ENCODE measurements at places on chromosomes 16 and 17. TPM values are rescaled to one million over a fixed set of nuclear protein-coding genes. Genes with fewer than 3 reads are reported as not detected.

Gene PNPO
- polyA plus RNA-seq: 48.1 TPM

Gene RGS9
- polyA plus RNA-seq: 0.74 TPM

Gene FAM20A
- 39.3 TPM for polyA plus RNA-seq

Gene NTHL1
- 55.6 TPM for polyA plus RNA-seq

Gene RPL38
- 2,372 TPM for polyA plus RNA-seq

Gene FOXL1
- polyA plus RNA-seq: not detected

Gene CIBAR2
- not detected for polyA plus RNA-seq

Gene ENDOV
- 19.8 TPM for polyA plus RNA-seq

Gene EMC6
- polyA plus RNA-seq: 47.7 TPM

Gene DNASE1L2
- polyA plus RNA-seq: 1.2 TPM

Gene GP1BA
- not detected for polyA plus RNA-seq

Gene SLC12A3
- 5.1 TPM for polyA plus RNA-seq

Gene LGALS9B
- not detected for polyA plus RNA-seq

Gene GPRC5B
- polyA plus RNA-seq: 0.52 TPM

Gene TLCD3B
- polyA plus RNA-seq: 0.24 TPM

Gene IL17C
- not detected for polyA plus RNA-seq

Gene ABCA10
- polyA plus RNA-seq: 0.12 TPM

Gene KRT25
- not detected for polyA plus RNA-seq

Gene LRRC75A
- 0.03 TPM for polyA plus RNA-seq

Gene MILR1
- polyA plus RNA-seq: 0.98 TPM

Gene FOXC2
- not detected for polyA plus RNA-seq

Gene PIRT
- polyA plus RNA-seq: not detected

Gene CISD3
- 34.9 TPM for polyA plus RNA-seq

Gene PARD6A
- polyA plus RNA-seq: 3.6 TPM

Gene CRYM
- 2.2 TPM for polyA plus RNA-seq

Gene GPRC5C
- polyA plus RNA-seq: 300 TPM

Gene MLST8
- polyA plus RNA-seq: 72.7 TPM

Gene ABCC6
- polyA plus RNA-seq: 82.4 TPM

Gene KRT12
- polyA plus RNA-seq: 0.31 TPM

Gene DPEP1
- polyA plus RNA-seq: 52.2 TPM

Gene ZNF213
- 0.77 TPM for polyA plus RNA-seq

Gene SEPTIN12
- not detected for polyA plus RNA-seq

Gene PAQR4
- polyA plus RNA-seq: 17.4 TPM

Gene SLC16A6
- polyA plus RNA-seq: 44.7 TPM

Gene SLC52A1
- polyA plus RNA-seq: not detected

Gene TSPAN10
- 0.54 TPM for polyA plus RNA-seq

Gene LITAFD
- polyA plus RNA-seq: not detected

Gene TPSG1
- polyA plus RNA-seq: not detected

Gene MEIOC
- not detected for polyA plus RNA-seq

Gene HYDIN
- not detected for polyA plus RNA-seq

Gene DBNDD1
- polyA plus RNA-seq: 40.4 TPM

Gene ZKSCAN2
- 4.2 TPM for polyA plus RNA-seq

Gene PRDM7
- polyA plus RNA-seq: 0.03 TPM

Gene KRTAP3-2
- not detected for polyA plus RNA-seq

Gene PNMT
- polyA plus RNA-seq: 0.25 TPM

Gene PPP1R9B
- polyA plus RNA-seq: 9.4 TPM

Data from HepG2 (cell line).